GM23338 (cell line): ENCODE measurements at places on chromosomes 3 and 15.

DNA sequence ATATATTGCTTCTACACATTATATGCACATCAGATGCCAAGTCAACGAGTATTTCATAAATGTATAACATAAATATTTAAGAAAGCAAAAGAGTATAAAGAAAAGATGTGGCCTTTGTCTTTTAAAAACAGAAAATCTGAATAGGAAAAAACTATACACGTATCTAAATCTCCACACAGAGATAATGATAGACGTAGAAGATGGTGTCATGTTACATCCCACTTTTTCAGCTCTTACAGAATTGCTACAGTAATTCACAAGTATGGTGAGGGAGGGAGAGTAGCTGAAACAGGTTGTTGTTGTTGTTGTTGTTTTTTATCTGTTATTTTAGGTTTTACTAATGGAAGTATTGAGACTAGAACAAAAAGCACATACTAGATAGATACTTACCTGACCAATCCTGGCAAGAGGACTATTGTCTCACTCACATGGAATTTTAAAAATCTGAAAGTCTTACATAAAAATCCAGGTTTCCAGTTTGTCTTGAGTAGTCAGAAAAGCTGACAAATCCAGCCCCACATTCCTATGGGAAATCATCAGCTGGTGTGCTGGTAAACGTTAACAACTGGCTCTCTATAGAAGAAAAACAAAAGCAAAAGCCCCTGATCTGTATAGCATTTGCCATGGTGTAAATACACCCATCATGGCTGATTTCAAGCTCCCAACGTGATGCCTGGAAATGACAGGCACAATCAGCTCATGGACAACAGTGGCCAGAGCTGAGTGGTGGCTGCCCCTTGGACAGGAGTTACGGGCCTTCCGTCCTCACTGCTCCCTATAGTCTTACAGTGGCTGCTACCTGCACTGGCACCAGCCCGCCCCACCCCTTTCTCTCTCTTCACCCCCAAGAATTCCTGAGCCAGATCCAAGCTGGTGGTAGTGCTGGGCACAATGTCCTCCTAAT, 47.4 kb upstream of the VGLL4 start:
- DNase-seq, result peak; percentile 72

DNA sequence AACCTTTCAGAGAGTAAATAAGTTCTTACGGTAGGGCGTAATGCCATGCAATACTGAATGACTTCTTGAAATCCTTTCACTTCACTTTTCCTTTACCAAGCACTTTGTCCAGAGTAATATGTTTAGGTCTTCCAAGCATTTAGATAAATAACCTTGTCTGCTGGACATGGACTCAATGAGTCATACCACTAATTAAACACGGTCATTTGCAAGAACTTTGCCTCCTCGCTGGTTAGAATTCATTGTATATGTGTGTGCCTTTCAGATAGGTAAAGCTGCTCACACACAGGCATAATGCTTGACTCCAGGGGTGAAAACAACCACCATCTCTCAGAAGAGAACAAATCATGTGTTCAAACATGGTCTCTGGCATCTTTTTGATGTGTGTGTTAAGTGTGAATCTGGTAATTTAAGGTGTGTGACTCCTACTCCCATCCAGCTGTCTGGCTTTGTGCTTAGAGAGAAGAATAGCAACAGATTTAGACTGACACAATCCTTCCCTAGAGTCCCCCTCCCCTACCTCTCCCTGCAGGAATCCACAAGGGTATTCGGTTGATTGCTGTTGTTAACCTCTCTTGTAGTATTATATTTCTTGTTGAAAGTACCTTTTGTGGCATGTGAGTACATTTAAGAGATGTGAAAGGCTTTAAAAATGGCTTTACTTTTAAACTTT, 419.0 kb downstream of the CNTN4 start:
- DNase-seq, result no peak

- no peak for DNase-seq
Measured at GRCh38 chr3:107994956-107995715, 95.7 kb downstream of the CD47 start.

DNA sequence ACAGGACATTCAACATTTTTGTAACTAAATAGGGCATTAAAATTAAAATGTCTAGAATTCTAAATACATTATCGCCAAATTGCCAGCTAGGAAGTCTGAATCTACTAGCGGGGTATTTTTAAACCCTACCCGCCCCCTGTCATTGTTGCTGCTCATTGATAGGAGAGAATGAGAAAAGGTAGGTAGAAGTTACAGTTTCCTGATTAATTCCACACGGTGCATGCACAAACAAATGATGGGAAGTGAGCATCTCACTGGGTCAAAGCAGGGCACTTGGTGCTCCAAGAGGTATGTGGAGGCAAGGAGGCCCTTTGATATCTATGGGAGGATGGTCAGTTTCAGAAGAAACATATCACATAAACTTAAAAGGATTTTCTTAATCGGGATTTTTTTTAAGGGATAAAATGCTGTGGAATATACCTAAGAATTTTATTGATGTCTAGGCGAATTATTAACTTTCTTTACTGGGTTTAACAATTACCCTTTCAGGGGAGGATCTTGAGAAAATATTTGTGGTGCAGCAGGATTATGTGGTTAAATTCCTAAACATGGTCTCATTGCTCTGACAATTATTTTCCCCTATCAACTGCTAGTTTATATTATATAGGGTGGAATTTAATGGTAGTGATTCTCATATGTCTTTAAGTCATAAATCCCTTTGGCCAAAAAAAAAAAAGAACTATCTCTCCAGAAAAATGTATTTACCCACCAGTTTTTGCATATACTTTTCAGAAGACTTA, 236.0 kb upstream of the GOLGA6L4 start:
- no peak for DNase-seq

- no peak for DNase-seq
Measured at GRCh38 chr15:80154336-80154735, 1.5 kb downstream of the FAH start.

DNA sequence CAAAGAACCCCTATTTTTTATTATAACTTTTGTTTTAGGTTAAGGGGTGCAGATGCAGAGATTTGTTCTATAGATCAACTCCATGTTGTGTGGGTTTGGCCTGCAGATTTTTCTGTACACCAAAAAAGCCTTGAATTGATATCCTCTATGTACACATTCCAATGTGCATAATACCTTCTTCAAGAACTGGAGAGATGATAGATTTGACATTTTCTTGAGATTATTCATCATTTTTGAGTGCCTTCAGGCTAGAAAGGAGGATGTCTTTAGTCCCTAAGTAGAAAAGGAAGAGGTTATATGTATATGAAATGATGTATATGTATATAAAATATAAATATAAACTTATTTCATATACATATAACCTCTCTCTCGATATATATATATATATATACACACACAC, 1190.0 kb upstream of the ALCAM start:
- DNase-seq, result no peak

DNA sequence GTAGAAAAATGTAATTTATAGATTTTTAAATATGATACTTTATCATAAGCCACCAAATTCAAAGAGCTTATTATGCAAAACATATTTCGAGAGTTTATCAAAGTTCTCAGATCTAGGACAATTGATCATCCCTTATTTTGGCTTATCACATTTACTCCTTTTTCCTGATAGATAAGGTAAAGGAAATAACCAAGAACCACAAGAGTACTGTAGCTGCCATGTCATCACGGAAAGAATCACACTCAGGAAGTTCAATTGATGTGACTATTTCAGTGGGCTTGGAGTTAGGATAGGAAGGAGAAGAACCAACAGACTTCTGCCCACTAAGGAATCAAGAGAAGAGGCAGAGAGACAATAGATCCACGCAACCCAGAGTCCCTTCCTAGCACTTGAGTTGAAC, 142.7 kb upstream of the TMCO5A start:
- no peak for DNase-seq
